SJSA1 (cell line): ENCODE measurements at places on chromosomes 11 and 22.

GRCh38 chr11:103703437-103703836 lies 333.0 kb upstream of the DDI1 start:
- H3K4me3 ChIP-seq: no peak overlapping the region
- no peaks in the 10 kb centered on the region for H3K4me1 ChIP-seq
- DNase-seq: no peak

DNA sequence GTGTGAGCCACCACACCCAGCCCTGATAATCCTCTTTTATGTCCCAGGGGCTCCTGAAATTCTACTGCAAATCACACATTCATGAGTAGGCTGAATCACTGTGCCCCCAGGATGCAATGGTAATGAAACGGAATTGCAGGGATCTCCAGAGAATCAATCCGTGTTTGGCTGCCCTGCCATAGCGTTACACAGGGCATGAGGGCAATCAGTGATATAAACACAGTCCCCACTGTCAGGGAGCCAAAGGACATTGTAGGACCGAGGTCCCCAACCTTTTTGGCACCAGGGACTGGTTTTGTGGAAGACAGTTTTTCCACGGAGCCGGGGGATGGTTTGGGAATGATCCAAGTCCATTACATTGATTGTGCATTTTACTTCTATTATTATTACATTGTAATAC lies 9.0 kb upstream of the PLA2G6 start:
- no peak for DNase-seq
- H3K4me1 ChIP-seq: peaks cover 32% of the 10 kb centered on the region
- no peaks in the 10 kb centered on the region for H3K27me3 ChIP-seq
- H3K36me3 ChIP-seq: no peaks in the 10 kb centered on the region
- H3K27ac ChIP-seq: no peak overlapping the region
- no peak overlapping the region for H3K4me3 ChIP-seq

DNA sequence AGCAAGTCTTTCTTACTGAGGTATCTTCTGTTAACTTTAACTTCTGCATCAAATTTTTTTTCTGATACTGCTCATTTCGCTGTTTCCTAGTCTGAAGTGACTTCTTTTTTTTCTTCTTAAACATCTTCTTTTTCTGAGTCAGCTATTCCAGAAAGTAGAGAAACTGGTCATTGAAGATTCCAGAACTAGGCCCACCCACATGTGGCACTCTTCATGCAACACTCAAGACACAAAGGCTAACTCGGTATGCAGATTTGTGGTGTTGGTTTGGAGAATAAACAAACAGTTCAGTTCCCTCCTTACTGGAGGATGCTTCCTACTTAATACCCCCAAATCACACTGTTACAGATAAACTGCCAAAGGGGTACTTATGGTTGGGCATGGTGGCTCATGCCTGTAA lies 25.2 kb upstream of the MTCH2 start:
- H3K36me3 ChIP-seq: no peaks in the 10 kb centered on the region
- H3K27me3 ChIP-seq: no peaks in the 10 kb centered on the region
- H3K4me1 ChIP-seq: peaks cover 9% of the 10 kb centered on the region; the same call in 1 of the 2 replicates
- no peak overlapping the region for H3K4me3 ChIP-seq

DNA sequence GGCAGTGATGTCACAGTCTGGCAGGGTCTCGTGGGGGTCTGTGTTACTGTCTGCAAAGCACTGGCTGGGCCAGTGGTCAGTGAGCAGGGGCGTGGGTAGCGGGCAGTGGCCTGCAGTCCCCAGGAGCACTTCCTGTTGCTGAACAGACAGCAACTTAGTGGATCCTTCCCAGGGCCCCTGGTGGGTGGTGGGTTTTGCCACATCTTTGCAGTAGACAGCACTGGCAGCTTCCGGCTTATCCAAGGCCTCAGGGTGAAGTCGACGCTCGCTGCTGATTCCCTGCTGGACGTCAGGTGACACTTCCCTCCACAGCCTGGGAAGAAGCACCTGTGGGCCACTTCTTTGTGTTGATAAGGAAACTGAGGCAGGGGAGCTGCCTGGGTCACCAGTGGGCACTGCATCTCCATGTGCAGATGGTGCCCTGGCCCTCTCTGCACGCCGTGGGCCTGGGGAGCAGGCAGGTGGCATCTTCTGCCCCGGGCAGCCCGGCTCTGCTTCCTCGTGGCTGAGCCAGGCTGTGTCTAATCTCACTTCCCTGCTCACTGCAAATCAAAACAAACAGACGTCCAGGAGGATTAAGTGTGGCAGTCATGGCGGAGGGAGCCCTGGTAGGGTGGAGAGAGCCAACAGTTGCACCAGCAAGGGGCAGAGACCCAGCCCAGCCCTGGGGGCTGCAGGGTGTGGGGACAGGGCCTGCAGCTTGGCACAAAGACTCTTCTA lies 79.8 kb downstream of the KCNQ1 start:
- no peaks in the 10 kb centered on the region for H3K36me3 ChIP-seq
- peaks cover 77% of the 10 kb centered on the region for H3K27me3 ChIP-seq
- no peak for DNase-seq
- no peak overlapping the region for H3K4me3 ChIP-seq

DNA sequence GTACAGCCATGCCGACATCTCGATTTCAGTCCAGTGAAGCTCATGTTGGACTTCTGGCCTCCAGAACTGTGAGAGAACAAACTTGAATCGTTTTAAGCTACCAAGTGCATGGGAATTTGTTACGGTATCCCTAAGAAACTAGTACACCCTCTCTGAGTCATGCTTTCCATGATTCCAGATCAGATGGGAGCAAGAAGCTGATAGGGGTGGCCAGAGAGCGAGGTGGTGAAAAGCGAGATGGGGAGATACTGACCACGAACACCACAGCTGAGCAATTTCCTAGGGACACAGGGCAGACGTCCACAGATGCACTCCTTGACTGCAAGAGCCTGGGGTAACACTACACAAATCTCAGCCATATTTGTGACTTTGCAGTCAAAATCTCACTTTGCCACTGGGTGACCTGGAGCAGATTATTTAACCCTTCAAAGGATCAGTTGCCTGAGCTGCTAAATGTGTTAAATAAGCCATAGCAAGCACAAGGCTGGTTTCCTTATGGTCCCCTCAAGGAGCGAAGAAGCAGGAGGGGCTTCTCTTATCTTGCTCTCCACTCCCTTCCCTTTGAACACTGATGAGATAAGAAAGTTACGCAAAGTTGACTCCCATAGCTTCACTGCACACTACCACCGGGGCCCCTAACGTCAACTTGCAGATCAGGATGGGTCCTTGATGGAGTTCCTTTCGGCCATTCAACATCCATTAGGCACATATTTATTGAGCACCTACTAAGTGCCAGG lies 22.6 kb upstream of the RCN1 start:
- DNase-seq: no peak
- no peaks in the 10 kb centered on the region for H3K36me3 ChIP-seq
- H3K4me1 ChIP-seq: no peaks in the 10 kb centered on the region
- H3K27me3 ChIP-seq: peaks cover 50% of the 10 kb centered on the region

- H3K4me1 ChIP-seq: peaks cover 13% of the 10 kb centered on the region
- H3K36me3 ChIP-seq: no peaks in the 10 kb centered on the region
- no peak overlapping the region for H3K4me3 ChIP-seq
- H3K27me3 ChIP-seq: peaks cover 22% of the 10 kb centered on the region
These were observed 73.1 kb downstream of the CDKN1C start for GRCh38 chr11:2812371-2812991.

DNA sequence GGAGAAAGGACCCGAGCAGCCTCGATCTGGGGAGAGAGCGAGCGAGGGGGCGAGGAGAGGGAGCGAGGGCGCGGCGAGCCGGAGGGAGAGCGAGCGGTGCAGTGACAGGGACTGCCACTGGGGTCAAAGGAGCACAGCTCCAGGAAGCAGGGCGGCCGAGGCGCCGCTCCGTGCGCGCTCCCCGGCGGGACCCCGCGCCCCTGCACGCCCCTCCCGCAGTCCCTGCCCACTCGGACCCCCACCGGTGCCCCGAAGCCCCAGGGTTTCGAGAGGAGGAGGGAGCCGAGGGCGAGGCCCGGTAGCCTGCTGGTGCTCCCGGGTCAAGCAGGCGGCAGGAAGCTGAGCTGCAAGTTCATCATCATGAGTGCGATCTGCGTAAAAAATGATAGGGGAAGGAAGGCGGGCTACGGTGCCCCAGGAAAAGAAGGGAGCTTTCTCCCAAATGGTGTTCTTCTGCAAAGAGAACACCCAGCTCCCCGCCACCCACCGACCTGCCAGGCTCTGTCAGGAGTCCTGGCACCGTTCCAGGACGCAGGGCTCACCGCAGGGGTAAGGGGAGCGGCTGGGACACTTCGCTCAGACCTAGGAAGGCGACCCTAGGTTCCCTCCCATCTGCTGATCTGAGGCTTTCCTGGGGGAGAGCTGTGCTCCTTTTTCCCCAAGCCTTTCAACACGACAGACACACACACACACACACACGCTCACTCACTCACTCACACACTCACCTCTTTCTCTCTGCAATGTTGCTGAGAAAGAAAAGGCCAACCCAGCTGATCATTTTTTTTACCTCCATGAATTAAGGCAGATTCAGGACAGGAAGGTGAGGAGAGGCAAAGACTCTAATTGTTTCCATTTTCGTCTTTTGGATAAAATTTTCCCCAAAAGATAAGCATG lies at the start of gene MPPED2:
TSS of gene MPPED2 (minus strand) at position 103 of the 894 bp plus-strand sequence. CDS start 5,980 bp downstream, outside the sequence.
- peak; percentile 43 for DNase-seq
- no peak within 1 kb of the TSS for H3K27ac ChIP-seq
- H3K4me3 ChIP-seq: peak within 1 kb of the TSS; percentile 20
- H3K4me1 ChIP-seq: peaks cover 7% of the 10 kb centered on the region; the same call in 1 of the 2 replicates
- no peaks in the 10 kb centered on the region for H3K36me3 ChIP-seq

- no peak for DNase-seq
- H3K4me3 ChIP-seq: no peak overlapping the region
- no peaks in the 10 kb centered on the region for H3K27me3 ChIP-seq
- H3K4me1 ChIP-seq: peaks cover 2% of the 10 kb centered on the region
These were observed 80.1 kb upstream of the SHANK2 start for GRCh38 chr11:71332447-71332846.

- no peak overlapping the region for H3K4me3 ChIP-seq
- H3K27me3 ChIP-seq: no peaks in the 10 kb centered on the region
- DNase-seq: peak; percentile 58
- no peak overlapping the region for H3K27ac ChIP-seq
These were observed 3.1 kb downstream of the CSNK2A3 start for GRCh38 chr11:11349870-11350337.

DNA sequence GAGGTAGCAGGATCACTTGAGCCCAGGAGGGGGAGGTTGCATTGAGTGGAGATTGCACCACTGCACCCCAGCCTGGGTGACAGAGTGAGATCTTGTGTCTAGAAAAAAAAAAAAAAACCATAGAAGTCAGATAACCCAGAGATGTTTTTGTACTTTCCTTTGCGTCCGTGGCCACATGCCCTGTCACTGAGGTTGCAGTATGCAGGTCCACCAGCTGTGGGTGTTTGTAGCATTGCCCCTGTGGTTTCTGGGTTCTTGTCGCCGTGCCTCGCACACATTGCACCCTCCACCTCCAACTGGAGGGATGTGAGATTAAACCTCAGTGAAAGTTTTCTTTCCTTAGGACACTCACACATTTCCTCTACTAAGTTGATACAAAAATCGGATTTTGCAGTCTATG lies 70.3 kb downstream of the TNRC6B start:
- H3K4me1 ChIP-seq: no peaks in the 10 kb centered on the region
- no peak for DNase-seq
- no peaks in the 10 kb centered on the region for H3K27me3 ChIP-seq
- H3K27ac ChIP-seq: no peak overlapping the region
- no peak overlapping the region for H3K4me3 ChIP-seq
- peaks cover 25% of the 10 kb centered on the region for H3K36me3 ChIP-seq

- H3K27me3 ChIP-seq: no peaks in the 10 kb centered on the region; the same call in 1 of the 2 replicates
- no peak overlapping the region for H3K4me3 ChIP-seq
- no peaks in the 10 kb centered on the region for H3K36me3 ChIP-seq
- H3K4me1 ChIP-seq: no peaks in the 10 kb centered on the region
- no peak for DNase-seq
- no peak overlapping the region for H3K27ac ChIP-seq
These were observed 84.4 kb downstream of the RRM1 start for GRCh38 chr11:4178813-4179662.

- no peak for DNase-seq
- peaks cover 5% of the 10 kb centered on the region; the same call in 1 of the 2 replicates for H3K36me3 ChIP-seq
- no peak overlapping the region for H3K4me3 ChIP-seq
These were observed 8.1 kb downstream of the BCL9L start for GRCh38 chr11:118917481-118918127.

DNA sequence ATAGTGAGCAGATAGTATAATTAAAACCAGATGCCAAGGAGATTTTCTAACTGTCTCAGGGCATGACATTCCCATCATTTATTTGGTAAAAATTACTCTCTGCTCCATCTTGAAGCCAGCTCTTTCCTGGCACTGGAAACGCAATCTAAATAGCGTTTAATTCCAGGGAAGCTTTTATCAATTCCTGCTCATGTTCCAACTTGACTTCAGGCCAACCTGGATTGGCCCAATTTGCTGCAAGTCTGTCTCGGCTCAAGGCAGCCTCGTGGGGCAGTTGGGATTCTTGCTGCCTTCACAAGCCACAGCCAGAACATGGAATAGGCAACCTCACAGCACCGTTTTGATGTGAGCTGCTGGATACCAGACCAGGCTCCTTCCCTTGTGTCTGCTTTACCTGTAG lies 1255.9 kb downstream of the TBC1D22A start:
- no peaks in the 10 kb centered on the region for H3K4me1 ChIP-seq
- no peaks in the 10 kb centered on the region for H3K27me3 ChIP-seq
- no peak for DNase-seq
- H3K27ac ChIP-seq: no peak overlapping the region
- H3K36me3 ChIP-seq: no peaks in the 10 kb centered on the region

DNA sequence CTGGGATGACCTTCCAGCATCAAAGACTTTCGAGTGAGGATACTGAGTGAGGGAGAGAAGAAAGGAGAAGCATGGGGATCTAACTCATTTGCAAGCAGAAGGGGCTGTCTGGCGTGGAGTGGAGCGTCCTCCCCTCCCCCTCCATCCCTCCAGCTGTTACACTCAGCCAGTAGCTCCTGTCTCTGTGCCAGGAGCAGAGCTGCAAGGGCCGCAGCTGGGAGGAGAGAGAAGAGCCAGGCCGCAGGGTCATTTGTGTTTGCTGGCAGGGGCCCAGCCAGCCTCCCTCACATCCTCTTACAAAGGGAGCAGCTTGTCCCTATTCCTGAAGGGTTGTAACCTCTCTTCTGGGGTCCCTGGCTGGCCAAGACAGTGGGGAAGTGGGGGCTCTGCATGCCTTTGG lies 57.9 kb downstream of the NECTIN1 start:
- H3K4me1 ChIP-seq: no peaks in the 10 kb centered on the region
- no peak for DNase-seq
- H3K27ac ChIP-seq: no peak overlapping the region
- H3K27me3 ChIP-seq: no peaks in the 10 kb centered on the region
- H3K36me3 ChIP-seq: no peaks in the 10 kb centered on the region
- H3K4me3 ChIP-seq: no peak overlapping the region
